HCT116 (cell line): ENCODE measurements at places on chromosomes 1 and 21. TPM values are rescaled to one million over a fixed set of nuclear protein-coding genes. Genes with fewer than 3 reads are reported as not detected.

Gene CRYAA
- not detected for total RNA-seq

Gene CADM3
- total RNA-seq, result not detected

Gene MATN1
- total RNA-seq, result 0.12 TPM

Gene GJA8
- total RNA-seq, result not detected

Gene PLA2G2A
- total RNA-seq, result not detected

Gene MAP3K21
- 19.1 TPM for total RNA-seq

DNA sequence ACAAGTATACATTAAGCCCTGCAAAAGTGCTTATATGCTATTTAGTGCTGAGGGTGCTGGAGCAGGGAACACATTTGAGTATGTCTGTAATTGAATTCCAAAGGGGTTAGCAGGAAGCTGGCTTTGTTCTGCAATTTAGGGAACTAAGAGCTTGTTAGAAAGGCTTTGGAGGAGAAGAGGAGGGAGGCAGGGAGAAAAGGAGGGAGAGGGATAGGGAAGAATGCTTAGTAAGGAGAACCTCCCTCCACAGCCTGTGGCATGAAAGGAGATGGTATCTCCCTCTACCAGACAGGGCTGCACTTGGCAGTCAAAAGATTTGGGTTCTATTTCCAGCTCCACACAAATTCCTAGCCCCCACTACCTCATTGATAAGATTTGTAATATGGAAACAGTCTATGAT lies 217.8 kb downstream of the DAB1 start:
- DNase-seq, result no peak

GRCh38 chr1:205658943-205659581 lies 21.2 kb downstream of the SLC45A3 start:
- DNase-seq, result no peak
